MV-4-11 (cell line): ENCODE measurements at places on chromosomes 5 and 9.

DNA sequence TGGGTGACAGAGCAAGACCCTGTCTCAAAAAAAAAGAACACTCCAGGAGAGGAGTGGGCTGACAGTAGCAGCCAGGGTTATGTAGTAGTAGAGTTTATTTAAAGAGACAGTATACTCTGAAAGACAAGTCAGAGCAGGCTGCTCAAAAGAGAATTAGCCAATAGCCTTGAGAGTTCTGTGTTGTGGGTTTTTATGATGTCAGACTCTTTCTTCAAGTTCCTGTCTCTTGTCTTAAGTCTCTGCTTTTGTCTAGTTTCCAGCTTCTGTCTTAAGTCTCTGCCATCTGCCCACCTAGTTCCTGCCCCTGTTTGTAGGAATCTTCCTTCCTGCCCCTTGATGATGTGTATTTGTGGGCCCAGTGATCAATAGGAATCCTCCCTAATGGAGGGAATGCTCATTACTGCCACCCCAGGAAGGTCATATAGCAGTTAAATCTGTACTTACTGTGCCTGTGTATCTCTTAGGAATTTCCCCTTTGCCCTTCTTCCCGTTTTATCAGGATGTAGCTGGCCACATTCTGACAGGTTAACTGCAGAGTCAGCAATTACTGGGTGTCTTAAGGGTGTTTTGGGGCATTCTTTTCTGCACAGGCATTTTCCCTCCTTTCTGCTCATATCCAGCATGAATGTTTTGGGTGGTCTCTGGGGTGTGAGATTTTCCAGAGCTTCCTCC lies 580.5 kb upstream of the SGCD start:
- DNase-seq = no peak

GRCh38 chr5:6193310-6193709 lies 185.0 kb downstream of the MED10 start:
- no peak for DNase-seq

- DNase-seq = no peak
Observed at GRCh38 chr5:177968661-177969211, 27.3 kb downstream of the PROP1 start.

DNA sequence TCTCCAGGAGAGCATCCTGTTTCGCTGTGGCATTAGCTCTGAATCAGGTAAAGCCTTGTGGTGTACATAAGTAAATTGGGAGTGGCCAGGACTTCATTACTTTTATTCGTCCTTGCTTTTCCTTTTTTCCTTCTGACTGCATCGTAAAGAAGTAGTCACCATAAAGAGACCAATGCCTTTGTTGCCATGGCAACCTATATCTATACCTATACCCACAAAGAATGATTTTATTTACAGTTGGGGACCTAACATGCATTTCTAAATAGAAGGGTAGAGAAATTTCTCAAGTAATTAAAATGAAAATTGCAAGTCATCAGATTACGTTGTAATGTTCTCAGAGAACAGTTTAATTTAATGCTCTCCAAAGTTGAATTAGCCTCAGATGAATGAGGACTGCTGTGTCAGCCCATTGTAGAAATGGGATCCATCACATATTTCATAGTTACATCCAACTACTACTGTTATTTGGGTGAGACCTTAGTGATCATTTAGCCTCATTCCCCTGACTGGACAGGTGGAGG lies 18.6 kb downstream of the PTCD2 start:
- no peak for DNase-seq

- no peak for DNase-seq
Observed at GRCh38 chr5:21219251-21219650, 1231.3 kb upstream of the CDH18 start.

- peak; percentile 24 for DNase-seq
Observed at GRCh38 chr9:92954049-92954861, 6.9 kb downstream of the FGD3 start.

DNA sequence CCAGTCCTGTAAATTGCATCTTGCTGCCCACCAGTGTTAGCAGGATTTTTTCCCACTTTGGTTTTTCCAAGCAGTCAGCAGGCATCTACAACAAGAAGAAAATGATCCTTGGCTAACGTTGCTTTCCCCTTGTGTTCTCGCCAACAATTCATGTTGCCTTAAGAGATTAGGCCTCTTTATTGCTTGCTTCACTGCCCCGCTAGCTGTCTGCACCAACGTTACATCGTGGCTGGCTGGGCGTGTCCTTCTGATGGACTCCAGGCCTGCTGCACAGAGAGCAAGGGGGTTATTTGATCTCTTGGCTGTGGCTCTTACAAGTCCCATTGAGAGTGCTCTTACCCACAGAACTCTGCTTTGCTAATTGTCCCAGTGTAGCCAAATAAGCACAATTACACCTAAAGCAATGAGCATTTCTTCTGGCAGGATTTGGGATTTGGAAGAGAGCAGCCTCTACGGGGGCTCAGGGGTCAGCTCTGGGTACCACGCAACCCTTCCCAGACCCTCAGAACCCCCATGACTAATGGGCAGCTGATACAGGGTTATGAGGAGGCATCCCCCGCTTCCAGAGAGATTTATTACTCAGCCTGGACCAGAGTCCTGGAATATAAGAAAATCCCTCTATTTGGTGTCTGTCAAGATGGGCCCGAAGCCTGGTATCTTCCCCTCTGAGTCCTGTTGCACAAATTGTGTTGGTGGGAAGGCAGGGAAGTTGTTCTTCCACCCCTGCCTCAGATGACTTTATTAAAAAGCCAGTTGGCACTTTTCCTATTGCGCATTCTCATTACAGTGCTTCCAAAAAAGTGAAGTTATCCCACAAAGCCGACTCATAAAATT lies 17.6 kb downstream of the DCANP1 start:
- DNase-seq = peak; percentile 66

- no peak for DNase-seq
Observed at GRCh38 chr5:31967461-31967860, 206.7 kb downstream of the GOLPH3 start.

DNA sequence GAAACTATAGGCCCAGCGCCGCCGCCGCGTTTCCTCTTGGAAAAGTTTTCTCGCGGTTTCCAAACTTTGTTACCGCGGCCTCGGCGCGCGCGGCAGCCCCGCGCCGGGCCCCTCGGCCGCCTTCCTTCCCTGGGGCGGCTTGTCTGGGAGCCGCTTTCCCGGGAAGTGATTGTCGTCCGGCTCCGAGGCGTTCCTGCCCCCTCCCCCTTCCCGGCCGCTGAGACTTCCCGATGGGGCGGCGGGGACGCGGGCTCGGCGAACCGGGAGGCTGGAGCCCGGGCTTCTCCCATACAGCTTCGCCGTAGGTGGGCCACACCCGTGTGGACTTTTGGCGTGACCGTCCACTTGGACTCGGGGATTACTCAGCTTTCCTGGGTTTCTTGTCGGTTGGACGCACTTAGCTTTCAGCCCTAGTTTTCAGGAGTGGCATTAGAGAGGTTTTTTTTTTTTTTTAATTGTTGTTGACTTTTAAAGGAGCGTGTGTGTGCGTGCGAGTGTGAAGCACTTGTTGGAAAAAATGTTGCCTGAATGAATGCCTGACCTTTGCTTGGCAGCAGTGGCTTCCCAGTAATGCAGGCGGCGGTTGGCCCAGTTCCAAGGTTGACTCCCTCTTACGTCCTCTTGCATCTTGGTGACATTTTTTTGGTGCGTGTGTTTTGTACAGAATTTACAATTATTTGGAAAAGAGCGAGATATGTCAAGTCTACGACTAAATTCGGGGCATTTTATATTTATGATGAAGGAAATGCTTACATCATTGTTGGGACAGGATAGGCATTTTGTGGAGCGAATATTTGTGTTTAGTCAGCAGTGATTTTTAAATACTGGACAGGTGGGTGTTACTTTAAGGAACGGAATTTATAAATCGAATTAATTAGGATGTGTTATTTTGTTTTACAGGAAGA lies 821 bp downstream of the CTNNA1 start:
- peak; percentile 74 for DNase-seq

- no peak for DNase-seq
Observed at GRCh38 chr9:3879315-3879714, 353.5 kb upstream of the RFX3 start.

- no peak for DNase-seq
Observed at GRCh38 chr5:54425258-54425657, 30.2 kb upstream of the HSPB3 start.

DNA sequence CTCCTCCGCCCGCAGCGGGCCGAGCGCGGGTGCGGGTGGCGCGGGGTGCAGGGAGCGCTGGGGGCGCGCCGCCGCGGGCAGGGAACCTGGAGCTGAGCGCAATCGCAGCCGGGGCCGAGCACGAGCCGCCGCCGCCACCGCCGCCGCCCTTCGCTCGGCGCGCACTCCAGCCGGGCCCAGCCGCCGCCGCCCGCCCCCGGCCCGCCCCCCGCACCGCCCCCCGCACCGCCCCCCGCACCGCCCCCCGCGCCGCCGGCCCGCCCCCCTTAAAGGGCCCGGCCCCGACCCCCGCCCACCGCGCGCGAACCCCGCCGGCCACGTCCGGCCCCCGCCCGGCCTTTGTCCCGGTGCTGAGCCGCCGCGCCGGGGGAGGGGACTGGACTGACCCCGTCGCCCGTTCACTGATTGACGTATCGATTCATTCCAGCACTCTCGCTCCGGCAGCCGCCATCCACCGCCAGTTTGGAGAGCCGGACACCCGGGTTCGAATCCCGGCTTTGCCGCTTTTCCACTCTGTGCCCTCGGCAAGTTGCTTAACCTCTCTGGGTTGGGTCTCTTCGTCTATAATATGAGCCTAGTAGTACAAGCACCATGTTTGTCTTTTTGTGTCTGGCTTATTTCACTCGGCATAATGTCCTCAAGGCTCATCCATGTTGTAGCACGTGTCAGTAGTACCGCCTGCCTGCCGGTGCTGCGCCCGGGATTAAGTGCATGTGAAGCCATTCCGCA lies at the start of gene SH3PXD2B:
Gene SH3PXD2B, minus strand, starts transcription at position 168 of the 729 bp plus-strand sequence. CDS start 173 bp downstream, outside the sequence.
- no peak for DNase-seq

GRCh38 chr9:99870126-99870525 lies 36.3 kb upstream of the STX17 start:
- DNase-seq = no peak

GRCh38 chr9:68974431-68974830 lies 39.5 kb downstream of the PRKACG start:
- DNase-seq = no peak

GRCh38 chr9:136234597-136234996 lies 11.0 kb downstream of the QSOX2 start:
- DNase-seq = no peak

DNA sequence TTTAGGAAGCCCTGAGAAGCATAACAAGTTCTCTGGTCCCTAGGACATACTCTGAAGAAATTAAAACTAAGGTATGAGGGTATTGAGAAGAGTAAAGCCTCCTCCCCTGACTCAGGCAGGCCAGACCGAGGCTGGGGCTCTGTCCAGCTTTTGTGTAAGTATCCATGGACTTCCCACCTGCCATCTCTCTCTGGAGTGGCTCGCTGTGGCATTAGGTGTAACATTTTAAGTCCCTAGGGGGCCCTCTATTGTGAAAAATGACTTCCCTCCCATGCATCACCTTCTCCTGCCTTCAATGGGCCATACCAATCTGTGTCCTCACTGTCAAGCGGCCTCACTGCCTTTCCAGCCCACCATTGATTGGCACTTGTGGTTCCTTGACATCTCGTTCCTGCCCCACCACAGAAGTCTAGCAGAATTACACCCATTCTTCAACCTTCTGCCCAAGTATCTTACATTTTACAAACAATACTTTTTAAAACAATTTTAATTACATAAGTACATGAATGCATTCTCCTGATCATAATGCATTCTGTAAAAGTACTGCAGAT lies 205.5 kb downstream of the SLIT3 start:
- no peak for DNase-seq

DNA sequence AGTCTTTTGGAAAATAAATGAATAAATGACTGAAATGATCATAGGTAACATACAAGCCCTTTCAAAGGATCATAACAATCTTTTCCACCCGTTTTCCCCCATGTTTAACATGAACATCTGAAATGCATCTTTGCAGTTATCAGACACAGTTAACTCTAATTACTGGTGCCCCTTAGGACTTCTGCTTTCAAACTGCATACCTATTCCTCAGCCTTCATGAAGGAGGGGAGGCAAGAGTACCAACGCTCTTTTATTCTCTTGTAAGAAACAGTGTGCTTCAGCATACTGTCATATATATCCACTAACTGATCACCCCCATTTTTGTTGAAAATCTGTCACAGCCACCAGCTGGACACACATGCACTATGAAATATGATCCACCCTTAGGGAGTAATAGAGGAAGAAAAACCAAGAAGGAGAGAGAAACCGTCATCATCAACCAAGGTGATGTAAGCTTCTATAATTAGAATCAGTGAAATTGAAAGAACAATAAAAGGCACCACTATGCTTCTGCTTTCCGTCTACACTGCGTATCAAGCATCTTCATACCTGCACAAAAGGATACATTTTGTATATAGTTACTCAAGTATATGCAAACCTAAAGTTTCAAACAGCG lies 98.7 kb downstream of the RAPGEF6 start:
- DNase-seq = peak; percentile 94

DNA sequence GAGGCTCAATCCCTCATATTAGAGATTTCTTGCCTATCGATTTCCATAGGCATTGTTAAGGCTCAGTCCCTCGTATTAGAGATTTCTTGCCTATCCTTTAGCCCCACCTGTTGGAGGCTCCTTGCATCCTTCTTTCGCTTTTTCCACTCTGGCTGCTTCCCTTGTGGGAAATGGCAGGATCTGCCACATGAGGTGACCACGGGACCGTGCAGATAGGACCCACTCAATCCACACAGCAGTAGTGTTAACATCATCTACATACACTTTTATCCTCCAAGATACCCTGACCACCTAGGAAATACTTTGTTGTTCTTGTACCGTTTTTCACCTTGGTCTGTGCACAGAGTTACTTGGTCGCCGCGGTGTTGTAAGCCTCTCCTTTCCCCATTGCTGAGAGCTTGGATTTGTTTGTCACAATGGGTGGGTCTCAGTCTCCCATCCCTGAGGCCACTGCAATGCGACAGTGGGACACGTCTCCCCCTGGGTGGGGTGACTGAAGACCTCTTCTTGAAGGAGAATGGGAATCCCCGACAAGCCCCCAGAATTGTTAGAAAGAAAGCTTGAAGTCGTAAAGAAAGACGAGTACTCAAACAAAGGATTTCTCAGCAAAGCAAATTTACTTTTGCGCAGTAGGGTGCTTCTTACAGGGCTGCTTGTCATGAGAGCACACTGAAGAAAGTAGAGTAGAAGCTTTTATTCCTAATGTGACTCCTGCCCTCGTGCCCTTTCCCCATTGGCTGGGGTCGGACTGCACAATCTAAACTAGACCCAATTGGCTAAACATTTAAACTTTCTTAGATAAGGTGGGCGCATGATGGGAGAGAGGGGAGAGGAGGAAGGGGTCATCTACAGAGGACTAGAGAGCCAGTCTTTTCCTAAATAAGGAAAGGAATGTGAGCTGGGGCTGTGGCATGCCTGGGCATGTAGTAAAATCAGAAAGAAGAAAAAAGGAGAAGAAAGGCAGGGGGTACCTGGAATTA lies 19.8 kb downstream of the IFT74 start:
- DNase-seq = peak; percentile 28

GRCh38 chr5:62208218-62208852 lies 97.7 kb upstream of the KIF2A start:
- no peak for DNase-seq
